ENCODE measurements at places on chromosomes 1 and 21.

- DNase-seq = no peak
Observed at GRCh38 chr1:33384040-33384812, 46.7 kb downstream of the PHC2 start.

- no peak for DNase-seq
Observed at GRCh38 chr1:178262120-178262500, 168.2 kb downstream of the RASAL2 start.

GRCh38 chr1:173056365-173056764, 5.6 kb upstream of the TNFSF18 start:
- no peak for DNase-seq

DNA sequence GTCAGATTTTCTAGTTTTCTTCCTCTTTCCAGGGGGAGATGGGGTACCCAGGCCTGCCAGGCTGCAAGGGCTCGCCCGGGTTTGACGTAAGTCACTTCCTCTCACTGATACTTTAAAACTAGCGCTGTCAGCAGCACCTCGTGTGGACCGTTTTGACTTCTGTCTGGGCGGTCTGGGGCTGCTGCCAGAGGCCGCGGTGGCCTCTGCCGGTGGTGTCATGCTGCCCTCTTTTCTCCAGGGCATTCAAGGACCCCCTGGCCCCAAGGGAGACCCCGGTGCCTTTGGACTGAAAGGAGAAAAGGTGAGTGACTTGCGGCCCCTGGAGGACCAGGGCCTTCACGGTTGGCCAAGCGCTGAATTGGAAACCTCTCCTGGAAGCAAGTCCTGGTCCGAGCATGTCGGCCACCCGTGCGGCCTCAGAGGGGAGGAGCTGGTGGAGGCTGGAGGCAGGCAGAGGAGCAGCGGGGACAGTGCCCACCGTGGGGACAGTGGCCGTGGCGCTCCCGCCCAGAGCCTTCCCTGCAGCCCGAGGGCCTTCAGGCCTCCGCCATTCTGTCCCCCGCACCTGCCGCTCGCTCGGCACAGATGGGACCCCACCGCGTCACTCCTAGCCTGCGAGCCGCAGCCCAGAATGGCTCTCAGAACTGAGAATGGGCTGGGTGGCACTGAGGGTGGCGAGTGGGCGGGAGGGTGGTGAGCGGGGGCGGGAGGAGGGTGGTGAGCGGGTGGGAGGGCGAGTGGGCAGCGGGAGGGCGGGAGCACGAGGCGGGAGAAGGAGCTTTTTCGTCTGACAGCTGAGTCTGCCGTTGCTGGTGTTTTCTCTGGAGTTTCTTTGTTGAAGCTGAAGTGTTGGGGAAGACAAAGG, 9.4 kb downstream of the COL6A1 start:
- DNase-seq = no peak

- no peak for DNase-seq
Observed at GRCh38 chr1:167077128-167077867, 12.9 kb downstream of the GPA33 start.

DNA sequence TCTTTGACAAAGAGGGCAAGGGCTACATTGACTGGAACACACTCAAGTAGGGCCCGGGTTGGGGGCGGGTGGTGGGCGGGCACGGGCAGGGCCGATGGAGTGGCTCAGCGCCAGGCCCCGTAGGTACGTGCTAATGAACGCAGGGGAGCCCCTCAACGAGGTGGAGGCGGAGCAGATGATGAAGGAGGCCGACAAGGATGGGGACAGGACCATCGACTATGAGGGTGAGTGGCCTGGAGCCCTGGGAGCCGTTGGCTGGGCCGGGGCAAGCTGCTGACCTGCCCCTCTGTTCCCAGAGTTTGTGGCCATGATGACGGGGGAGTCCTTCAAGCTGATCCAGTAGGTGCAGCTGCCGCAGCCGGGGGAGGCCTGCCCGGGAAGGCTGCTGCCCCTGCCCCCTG, 1.8 kb downstream of the CALML6 start:
- DNase-seq = no peak

DNA sequence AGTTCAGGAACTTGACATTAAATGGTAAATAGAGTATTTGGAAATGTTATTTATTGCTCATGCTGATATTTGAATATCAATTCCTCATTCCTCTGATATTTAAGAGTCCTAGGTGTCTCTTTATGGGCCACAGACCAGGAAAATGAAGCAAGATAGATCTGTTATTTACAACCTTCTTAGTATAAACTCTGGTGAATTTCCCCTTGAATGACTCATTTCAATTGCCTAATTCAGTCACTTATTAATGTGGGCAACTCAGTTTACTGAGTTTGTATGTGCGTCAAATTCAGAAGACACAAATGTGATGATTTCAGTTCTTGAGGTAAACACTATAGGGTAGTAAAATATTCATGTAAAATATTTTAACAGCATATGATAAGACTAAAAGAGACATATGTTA, 1404.4 kb upstream of the PRMT6 start:
- DNase-seq = no peak

DNA sequence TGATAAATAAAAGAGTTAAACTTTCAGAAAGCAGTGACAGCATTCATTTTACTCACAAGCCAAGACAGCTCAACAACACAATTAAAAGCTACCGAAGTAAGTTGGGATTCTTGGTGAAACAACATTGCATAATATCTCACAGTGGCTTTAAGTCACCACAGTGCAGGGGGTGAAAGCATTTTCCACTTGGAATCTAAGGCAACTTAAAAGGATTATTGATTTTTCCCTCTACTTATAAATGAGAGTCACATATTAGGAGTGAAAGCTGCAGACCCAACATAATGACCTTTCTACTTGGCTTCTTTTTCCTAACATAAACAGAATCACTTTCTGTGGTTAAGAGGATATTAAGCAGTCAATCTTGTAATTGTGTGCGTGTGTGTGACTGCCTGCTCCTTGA, 536.6 kb upstream of the CXADR start:
- DNase-seq = no peak

Measured in GOT3 (cell line).